ENCODE measurements at places on chromosomes 4 and X.

GRCh38 chr4:18815779-18816173, 794.2 kb upstream of the LCORL start:
- no peak for DNase-seq

DNA sequence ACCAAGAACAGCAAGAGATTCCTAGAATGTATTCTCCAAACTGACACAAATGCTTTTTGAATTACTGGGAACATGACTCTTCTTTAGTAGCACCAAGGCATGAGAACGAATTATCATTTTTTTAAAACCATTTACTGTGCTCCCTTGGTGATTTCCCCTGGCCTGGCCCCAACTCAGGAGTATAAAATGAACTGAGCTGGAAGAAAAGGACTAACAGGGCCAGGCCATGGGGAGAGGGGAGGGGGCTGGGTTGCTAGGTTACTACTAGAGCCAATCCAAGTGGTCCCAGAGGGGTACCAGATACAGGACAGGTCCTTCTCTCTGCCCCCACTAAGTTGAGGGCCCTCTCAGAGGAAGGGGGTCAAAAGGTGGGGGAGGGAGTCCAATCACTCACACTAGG, 23.1 kb downstream of the SASH3 start:
- DNase-seq: no peak

DNA sequence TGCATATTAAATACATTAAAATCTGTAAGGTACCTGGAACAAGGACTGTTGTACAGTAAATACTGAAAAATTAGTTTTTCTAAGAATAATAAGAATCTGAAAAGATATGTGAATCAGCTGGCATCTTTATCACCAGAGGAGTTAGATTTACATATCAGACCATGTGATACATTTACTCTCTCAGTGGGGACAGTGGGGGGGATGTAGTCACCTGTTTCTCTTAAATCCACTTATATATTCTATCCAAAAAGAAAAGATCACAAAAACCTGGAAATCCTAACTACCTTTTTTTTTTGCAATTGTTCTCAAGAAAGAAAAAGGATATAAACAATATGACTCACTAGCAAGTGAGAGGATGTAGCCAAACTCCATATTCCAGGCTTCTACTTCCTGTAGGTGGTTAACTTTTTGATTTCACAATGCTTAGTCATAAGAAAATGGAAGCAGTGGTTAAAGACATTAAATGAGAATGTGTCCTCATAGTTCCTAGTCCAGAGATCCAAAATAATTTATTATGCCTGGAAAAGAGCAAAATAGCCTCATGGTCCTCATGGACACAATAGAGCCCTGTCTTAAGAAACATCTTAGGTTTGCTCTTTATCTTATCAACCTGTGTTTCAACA, 22.5 kb upstream of the MYOZ2 start:
- DNase-seq: peak; percentile 93

DNA sequence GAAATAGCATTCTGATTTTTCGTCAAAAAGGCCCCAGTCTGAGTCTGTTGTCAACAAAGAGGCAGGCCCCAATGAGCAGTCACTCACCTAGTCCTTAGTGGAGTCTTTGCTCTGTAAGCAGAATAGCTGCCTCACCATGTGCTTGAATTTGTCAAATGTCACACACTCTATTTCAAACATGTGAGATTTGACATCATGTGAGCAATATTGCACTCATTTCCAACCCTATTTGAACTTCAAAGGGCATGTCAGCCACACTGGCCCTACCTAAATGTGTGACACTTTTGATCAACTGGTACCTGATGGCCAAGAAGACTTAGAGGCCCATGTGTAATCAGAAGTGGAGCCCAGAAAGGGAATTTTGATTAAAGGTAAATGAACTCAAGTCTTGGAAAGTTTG, 59.4 kb upstream of the PLAC1 start:
- DNase-seq: no peak

- no peak for DNase-seq
These were observed 3.8 kb upstream of the RPS6KA3 start for GRCh38 chrX:20270562-20270890.

DNA sequence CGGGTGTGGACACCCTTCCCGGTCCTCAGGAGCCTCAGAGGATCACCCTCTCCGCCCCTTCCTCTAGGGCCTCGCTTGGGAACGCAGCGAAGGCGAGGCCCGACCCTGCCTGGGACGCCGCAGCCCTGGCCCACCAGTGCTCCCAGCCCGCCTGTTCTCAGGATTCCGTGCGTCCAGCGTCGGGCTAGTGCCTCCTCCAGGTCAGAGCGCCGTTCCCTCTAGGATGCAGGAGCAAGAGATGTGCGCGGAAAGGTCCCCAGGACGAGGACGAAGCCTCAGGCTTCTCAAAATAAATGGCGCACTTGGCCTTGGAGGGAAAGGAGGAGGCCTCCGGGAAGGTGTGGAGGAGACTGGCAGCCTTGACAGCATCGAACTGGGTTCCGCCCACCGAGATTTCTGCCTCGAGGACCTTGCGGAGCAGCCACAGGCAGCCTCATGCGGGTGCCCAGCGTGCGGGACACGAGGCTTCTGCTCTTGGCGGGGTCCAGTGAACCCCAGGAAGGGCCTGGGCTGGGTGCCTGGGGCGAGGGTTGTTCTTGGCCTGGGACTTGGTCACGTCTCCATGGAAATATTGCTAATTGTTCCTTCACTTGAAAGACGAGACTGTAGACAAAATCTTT, 35.1 kb downstream of the PITX2 start:
- DNase-seq: no peak

DNA sequence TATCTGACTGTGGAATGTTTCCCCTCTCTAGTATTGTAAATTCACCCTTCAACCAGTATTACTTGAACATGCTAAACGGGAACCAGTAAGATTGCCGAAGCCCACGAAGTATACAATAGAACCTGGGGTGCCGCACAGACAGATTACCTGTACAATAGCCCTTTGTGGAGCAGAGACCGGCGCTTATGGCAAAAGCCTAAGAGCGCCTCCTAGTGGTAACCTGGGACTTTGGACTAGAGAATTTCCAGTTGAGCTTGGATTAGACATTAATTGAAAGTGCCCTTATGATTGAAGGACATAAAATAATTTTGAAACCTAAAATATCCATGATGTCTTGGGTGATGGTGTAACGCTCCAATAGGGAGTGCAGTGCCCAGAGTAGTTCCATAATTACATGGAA, 14.1 kb downstream of the ZNF157 start:
- DNase-seq: no peak

DNA sequence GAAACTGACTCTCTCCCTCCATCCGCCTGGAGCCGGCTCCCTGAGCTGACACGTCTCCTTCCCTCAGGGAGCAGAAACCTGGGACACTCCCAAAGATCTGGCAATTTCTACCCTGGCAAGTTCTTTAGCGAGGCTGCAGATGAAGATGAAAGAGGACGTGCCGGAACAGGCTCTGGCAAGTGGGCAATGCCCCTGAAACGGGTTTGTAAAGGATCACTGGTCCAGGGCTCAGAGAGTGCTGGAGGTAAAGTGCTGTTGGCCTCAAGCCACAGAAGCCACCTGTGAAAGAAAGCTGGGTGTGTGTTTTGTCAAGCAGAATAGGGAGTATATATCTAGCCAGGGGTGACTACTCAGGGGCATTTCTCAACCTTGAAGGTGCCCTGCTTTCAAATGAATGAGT, 131.4 kb upstream of the ATP6AP2 start:
- no peak for DNase-seq

DNA sequence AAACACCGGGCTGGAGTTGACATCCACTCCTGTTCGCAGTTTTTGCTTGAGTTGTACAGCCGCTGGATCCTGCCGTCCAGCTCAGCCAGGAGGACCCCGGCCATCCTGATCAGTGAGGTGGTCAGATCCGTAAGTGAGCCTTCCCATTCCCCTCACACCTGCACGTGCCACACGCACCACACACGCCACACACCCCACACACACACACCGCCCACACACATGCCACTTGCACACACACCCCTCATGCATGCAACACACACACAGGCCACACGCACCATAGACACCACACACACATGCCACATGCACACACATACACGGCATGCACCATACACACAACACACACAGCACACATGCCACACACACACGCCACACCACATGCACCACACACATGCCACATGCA, 20.1 kb upstream of the MSANTD1 start:
- DNase-seq: no peak

- no peak for DNase-seq
These were observed 409.6 kb downstream of the IL15 start for GRCh38 chr4:142045996-142046395.

- no peak for DNase-seq
These were observed 504.4 kb upstream of the FAT1 start for GRCh38 chr4:187227907-187228704.

GRCh38 chrX:84729809-84730208, 227.6 kb upstream of the HDX start:
- no peak for DNase-seq

GRCh38 chr4:168101026-168101425, 8.7 kb downstream of the ANXA10 start:
- DNase-seq: no peak

- DNase-seq: no peak
These were observed 176.0 kb downstream of the SHOX start for GRCh38 chrX:806586-806985.

GRCh38 chrX:125006704-125007103, 313.0 kb upstream of the TEX13C start:
- no peak for DNase-seq

DNA sequence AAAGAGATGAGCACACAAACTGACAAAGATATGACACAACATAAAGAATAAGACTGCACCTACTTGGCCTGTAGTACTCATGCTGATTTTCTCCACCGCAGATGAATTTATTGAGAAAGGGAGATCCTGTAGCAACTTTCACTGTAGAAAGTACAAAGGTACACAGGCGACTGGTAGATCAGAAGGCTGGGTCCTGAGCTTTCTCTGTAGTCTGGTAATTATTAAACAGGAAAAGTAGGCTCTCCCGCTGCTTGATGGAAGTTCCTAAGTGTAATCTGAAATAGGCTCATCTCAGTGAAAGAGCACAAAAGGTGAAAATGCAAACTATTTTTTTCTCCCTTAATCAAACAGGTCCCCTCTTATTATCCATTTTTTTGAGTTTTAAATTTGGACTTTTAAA, at the start of gene ADH6:
TSS of gene ADH6 (minus strand) at position 175 of the 400 bp plus-strand sequence. CDS start at position 81, 94 bp downstream.
- no peak for DNase-seq

DNA sequence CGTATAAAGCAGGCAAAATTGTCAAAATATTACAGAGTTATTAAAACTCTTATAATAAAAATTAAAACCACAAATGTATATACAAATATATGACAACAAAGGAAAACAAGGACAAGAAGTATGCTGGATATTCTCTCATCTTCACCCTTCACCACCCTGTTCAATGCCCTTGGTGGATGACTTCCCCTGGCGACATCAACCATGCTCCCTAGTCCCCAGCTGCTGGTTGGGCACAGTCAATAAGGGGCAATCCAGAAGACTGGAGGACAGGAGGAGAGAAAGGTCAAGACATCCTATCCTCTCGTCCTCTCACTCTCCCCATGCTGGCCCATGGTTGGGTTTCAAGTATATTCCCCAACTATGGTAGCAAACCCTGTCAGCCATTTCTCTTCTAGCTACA, 71.2 kb downstream of the CXCL13 start:
- no peak for DNase-seq

DNA sequence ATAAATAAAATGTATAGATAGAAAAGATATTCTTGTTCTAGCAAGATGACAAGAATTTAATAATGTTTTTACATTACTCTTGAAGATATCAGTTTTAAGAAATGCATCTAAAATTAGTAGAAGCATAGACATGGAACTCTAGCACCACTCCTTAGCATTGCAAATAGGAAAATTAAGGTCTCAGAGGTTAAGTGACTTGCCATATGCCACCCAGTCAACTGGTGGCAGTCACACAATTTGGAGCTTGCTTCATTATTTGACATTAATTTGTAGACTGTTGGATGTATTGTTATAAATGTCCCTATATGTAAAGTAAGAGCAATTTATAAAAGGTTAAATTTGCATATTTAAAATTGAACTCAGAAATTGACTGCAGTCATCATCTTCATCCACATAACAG, 20.8 kb downstream of the GPM6A start:
- no peak for DNase-seq

GRCh38 chrX:30570505-30570904, 7.1 kb downstream of the TASL start:
- DNase-seq: no peak

DNA sequence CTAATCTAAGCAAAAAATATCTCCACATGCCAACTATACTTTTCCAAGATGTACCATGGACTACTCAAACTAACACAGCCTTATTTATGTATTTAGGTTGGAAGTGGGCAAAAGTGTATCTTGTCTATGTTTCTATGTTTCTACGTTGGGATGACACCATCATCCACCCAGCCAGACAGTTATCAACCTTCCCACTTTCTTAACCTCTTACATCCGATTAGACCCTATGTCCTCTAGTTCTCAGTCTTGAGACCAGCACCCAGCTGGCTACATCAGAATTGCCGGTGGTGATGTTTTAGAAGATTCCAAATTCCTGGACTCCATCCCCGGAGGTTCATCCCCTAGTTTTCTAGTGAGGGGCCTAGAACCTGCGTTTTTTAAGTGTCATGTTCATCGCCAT, 1.0 kb upstream of the AASDH start:
- no peak for DNase-seq

GRCh38 chrX:108312957-108313356, 125.3 kb downstream of the COL4A6 start:
- DNase-seq: no peak

- no peak for DNase-seq
These were observed 343.5 kb upstream of the SFRP2 start for GRCh38 chr4:154132406-154132805.

DNA sequence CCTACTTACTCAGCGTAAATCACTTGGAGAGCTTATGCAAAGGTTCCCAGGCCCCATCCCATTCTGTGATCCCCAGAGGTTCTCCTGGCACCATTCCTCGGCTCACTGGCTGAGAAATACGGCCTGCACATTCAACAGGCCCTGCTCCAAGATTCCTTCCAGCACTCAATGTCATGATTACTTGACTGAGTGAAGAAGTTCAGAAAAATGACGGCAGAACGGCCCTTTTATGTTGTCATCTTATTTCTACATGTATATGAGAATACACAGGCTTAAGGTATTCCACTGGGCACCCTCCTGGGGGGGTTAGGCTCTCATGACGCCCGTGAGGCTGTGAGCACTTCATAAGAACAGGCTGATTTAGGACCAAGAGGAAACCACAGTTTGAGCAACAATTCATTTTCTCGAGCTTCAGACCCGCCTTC, 190.6 kb downstream of the NSUN7 start:
- no peak for DNase-seq

DNA sequence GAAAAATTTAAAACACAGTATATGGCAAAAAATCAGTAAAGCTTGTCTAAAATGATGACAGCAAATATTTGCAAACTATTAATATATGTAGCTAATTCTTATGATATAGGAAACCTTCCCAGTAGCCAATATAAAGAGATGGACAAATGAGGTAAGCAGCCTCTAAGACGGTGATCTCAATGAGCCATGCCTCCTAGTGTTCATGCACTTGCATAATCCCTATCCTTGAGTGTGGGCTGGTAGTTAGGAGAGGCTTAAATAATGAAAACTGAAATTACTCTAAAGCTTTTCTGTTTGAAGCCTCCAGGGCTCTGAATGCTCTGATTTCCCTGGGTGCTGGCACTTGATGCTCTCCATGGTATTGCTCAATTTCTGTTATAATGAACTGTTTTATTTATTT, 24.6 kb upstream of the ARMCX4 start:
- DNase-seq: no peak

Measured in BJ (cell line).